ENCODE measurements at places on chromosomes 4 and X. TPM values are rescaled to one million over a fixed set of nuclear protein-coding genes. Genes with fewer than 3 reads are reported as not detected.

DNA sequence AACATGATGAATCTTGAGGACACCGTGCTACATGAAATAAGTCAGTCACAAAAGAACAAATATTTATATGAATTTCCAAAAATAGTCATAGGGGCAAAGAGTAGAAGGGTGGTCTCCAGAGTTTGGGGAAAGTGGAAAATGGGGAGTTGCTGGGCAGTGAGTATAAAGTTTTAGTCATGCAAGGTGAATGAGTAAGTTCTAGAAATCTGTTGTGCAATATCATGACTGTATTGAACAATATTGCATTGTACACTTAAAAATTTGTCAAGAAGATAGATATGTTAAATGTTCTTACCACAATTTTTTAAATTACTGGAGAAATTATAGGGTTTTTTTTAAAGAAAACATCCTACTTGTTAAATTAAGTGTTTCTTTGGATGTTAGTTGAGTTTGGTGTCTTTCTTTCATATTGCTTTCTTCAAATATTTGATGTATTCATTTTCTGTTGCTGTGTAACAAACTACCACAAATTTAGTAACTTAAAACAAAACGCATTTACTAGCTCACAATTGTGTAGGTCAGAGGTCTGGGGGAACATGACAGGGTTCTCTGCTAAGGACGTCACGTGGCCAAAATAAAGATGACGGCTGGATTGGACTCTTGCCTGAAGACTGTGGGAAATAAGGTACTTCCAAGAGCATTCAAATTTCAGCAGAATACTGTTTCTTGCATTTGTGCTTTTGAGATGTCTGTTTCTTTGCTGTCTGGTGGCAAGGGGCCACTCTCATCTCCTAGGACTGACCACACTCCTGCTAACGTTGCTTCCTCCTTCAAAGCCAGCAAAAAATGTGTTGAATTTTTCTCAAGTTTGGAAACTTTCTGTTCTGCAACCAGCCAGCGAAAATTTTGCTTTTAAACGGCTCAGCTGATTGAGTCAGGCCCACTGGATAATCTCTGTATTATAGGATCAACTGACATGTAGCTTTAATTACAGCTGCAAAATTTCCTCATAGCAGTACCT, 76.7 kb downstream of the CPEB2 start:
- ATAC-seq = no peak

The CTAG2 gene
- total RNA-seq = not detected

DNA sequence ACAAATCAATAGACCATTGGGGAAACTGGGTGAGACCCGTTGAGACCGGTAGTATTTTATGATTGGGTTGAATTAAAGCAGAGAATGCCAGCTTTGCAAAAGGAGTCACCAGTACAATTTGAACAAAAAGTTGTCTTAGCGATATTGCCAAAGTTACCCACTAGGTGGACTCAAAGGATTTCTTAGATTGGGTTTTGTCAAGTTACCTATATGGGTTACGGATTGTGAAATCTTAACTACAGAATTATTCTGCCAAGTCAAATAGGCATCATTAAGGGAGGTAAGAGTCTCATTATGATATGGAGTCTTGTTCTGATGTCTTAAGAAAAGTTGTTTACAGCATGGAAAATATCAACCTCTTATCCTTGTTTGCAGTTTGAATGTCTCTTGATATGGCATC, 15.0 kb upstream of the CT47A1 start:
- no peak for ATAC-seq

GRCh38 chrX:116749943-116750342, 287.2 kb upstream of the CT83 start:
- no peak for ATAC-seq

- no peak for ATAC-seq
Observed at GRCh38 chrX:68177542-68177941, 255.8 kb downstream of the OPHN1 start.

GRCh38 chrX:24566240-24566639, 80.9 kb downstream of the PCYT1B start:
- no peak for ATAC-seq

DNA sequence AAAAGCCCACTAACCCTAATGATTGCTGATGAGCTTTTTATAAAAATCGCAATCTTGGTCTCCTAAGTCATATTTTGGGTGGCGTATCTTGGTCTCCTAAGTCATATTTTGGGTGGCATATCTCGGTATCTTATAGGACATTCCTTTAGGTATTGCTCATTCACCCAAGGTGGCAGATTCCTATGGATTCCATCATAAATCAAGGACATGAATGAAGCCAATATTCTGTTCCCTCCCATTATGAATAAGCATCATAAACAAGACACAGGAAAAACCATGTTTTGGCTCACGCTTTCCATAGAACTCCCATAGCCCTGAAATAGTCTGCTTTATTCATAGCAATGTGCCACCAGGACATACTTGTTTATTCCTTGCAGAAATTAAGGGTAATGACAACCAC, 95.0 kb upstream of the CD99 start:
- ATAC-seq = no peak

DNA sequence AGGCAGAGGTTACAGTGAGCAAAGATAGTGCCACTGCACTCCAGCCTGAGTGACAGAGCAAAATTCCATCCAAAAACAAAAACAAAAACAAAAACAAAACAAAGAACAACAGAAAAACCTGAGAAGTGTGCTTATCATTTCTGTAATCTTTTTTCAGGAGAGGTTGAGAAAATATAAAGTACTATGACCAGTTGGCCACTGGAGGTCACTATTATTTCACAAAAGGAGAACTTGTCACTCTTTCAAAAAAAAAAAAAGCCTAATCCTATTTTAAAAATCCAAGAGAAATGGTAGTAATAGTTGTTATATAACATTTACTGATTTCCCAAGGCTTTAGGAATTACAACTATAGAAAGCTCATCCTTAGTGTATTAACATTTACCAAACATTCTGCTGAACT, 24.9 kb upstream of the RNF150 start:
- ATAC-seq = no peak

- no peak for ATAC-seq
Observed at GRCh38 chr4:141567326-141567915, 69.0 kb upstream of the IL15 start.

All from motor neuron (in vitro differentiated cells).